Dorsolateral prefrontal cortex (tissue), 122 donors: ENCODE measurements at places on chromosomes 3 and 15. TPM values are rescaled to one million over a fixed set of nuclear protein-coding genes. Genes with fewer than 3 reads are reported as not detected.

TRPM1 gene
- not detected for total RNA-seq

UBAP1L gene
- total RNA-seq: 33.7 TPM

CD200R1 gene
- 0.34 TPM for total RNA-seq

CACNA2D3 gene
- total RNA-seq: 57.3 TPM

ZDHHC19 gene
- 1.5 TPM for total RNA-seq

TMEM202 gene
- not detected for total RNA-seq

CRTC3 gene
- total RNA-seq: 65.6 TPM

CNTN4 gene
- total RNA-seq: 59.4 TPM

TM4SF4 gene
- total RNA-seq: not detected

PTH1R gene
- 19.7 TPM for total RNA-seq

TPRG1 gene
- total RNA-seq: 0.90 TPM

SLC7A14 gene
- 32.6 TPM for total RNA-seq

DNAH12 gene
- total RNA-seq: 0.65 TPM

ADCY5 gene
- total RNA-seq: 79.0 TPM

PLSCR5 gene
- 0.51 TPM for total RNA-seq

SGO1 gene
- not detected for total RNA-seq
